ENCODE measurements at places on chromosomes 5 and 9. TPM values are rescaled to one million over a fixed set of nuclear protein-coding genes. Genes with fewer than 3 reads are reported as not detected.

The GADD45G gene
- 54.0 TPM for total RNA-seq

The PRDM9 gene
- total RNA-seq, result not detected

The ATP10B gene
- not detected for total RNA-seq

- DNase-seq, result no peak
Observed at GRCh38 chr5:145243016-145243415, 592.1 kb downstream of the PRELID2 start.

DNA sequence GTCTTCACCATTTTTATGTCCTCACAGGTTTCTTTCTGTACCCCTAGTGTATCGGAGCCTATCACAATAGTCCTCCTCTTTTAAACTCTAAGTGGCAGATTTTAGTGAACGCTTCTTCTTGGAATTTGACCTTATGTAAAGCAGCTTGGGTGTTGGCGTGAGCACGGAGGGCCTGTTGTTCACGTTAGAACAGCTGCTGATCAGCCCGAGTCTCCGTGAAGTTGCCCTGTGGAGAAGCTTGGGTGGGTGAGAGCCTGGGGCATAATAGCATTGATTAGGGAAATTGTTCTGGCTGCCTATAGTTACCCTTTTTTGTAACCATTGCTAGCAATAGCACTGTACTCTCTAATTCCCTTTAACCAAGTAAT lies 167.0 kb upstream of the OTULINL start:
- no peak for DNase-seq

- no peak for DNase-seq
Observed at GRCh38 chr9:127856094-127856728, 1.8 kb upstream of the ENG start.

GRCh38 chr9:34369636-34370035 lies 7.1 kb downstream of the MYORG start:
- DNase-seq, result no peak

- no peak for DNase-seq
Observed at GRCh38 chr9:76581731-76582130, 122.7 kb downstream of the GCNT1 start.

- no peak for DNase-seq
Observed at GRCh38 chr9:98657897-98658296, 50.8 kb downstream of the GABBR2 start.

- no peak for DNase-seq
Observed at GRCh38 chr9:130884542-130885483, 11.8 kb downstream of the QRFP start.

DNA sequence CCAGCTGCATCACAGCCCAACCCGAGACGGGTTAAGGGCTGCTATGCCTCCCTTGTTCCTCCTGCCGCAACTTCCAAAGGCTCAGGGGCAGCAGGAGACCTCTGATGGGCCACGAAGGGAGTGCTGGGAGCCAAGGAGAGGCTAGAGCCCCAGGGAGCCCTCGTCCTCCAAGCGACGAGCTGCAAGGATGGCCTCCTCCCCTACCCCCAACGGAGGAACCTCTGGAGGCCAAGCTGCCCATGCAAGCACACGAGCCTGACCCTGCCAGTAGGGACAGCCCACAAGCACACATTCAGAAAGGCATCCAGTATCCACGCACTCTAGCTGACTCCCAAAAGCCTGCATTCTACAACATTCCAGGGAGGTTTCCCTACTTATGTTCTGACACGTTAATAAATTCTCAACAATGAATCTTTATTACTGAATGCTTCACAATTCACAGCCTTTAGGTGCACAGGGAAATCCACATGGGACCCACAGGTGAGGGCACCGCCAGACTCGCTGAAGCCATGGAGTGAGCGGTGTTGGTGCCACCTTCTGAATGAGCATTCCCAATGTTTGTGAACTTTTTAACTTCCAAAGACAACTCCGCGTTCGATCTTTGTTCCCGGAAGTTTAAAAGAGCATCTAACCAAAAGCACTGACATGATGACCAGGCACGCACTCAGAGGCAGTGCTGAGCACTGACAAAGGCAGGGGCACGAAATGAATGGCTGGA lies 28.7 kb downstream of the IPPK start:
- DNase-seq, result no peak
